ENCODE measurements at places on chromosomes 1 and 21. TPM values are rescaled to one million over a fixed set of nuclear protein-coding genes. Genes with fewer than 3 reads are reported as not detected.

DNA sequence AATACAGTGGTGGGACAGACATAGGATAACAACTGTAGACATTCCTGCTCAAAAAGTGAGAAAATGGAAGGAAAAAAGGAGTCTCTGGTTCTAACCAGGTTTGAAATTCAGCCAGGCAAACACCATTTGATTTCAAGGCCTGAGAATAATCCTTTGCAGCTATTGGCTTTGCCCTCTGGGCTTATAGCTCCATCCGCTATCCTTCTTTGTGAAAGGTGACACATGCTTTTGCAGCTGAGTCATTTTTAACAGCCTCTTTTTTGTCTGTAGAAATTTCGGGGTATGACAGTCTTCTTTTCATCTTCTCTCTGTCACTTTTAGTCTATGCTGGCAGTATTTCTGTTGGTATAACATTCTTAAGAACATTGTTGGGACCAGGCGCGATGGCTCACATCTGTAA, 16.2 kb downstream of the SDHC start:
- H3K27ac ChIP-seq, result no peak overlapping the region
- H3K27me3 ChIP-seq, result no peaks in the 10 kb centered on the region
- H3K4me3 ChIP-seq, result no peak overlapping the region
- H3K36me3 ChIP-seq, result peaks cover 73% of the 10 kb centered on the region
- no peaks in the 10 kb centered on the region for H3K4me1 ChIP-seq

DNA sequence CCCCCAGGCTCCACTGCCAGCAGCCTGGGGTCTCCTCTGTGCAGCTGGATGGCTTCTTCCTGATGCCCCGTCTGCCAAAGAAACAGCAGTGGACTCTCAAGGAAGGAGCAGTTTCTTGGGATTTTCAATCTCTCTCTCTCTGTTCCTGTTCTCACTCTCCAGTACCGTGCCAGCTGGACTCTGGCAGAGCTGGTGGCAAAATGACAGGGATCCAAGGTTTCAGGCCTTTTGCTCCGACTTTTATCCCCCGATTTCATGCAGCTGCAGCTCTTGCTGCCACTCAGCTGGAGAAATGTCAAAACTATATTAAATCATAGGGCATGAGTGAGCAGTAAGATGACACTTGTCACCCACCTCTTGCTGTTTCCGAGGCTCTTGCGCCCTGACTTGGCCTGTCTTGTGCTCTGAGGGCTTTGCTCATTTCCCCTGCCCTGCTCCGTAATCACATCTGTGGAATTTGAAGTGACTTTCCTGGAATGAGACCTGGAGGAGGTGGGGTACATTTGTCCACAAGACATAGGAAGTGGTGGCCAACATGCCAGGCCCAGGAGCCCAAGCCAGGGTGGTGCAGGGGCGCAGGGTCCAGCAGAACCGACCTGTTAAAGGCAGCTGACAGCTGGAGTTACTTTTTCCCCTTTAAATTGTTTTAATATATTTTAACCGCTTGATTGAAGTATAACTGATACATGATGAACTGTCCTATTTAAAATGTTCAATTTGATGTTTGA, 576.2 kb downstream of the PTPRU start:
- no peak overlapping the region for H3K4me3 ChIP-seq
- H3K36me3 ChIP-seq, result no peaks in the 10 kb centered on the region
- peaks cover 10% of the 10 kb centered on the region for H3K27me3 ChIP-seq
- no peak overlapping the region for H3K27ac ChIP-seq
- no peaks in the 10 kb centered on the region for H3K4me1 ChIP-seq

DNA sequence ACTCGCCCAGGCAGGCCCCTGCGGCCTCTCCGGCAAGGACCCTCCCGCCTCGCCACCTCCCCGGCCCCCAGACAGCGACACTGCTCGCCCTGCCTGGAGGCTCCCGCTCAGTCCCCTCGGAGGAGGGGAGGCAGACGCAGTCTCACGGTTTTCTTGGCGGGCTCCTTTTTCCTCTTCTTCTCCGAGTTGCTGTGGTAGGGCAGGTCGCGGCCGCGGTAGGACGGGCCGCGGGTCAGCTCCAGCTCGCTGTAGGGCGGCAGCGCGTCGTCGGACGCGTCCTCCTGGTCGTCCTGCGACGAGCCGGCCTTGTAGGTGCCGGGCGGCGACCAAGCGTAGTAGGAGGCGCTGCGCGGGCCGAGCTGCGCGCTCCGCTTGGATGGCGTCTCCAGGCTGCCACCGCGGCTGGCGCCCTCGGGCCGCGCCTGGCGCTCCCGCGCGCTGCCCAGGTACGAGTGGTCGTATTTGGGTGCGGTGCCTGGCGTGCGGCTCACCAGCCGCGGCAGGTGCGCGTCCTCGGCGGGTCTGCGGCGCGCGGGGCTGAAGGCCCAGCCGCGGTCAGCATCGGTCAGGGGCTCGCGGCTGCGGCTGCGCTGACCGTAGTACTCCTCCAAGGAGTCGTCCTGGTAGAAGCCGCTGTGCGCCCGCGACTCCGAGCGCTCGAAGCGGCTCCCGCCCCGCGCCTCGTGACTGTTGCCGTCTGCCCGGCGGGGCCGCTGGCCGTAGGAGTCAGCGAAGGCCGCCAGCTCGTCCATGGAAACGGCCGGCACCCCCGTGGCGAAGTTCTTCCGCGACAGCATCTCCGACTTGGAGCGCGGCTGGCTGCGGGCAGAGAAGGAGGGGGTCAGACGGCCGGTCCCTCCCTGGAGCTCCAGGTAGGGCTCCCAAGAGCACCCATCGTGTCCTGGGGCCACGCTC, 44.8 kb upstream of the TADA1 start:
- H3K4me3 ChIP-seq, result no peak overlapping the region
- no peak overlapping the region for H3K27ac ChIP-seq
- peaks cover 6% of the 10 kb centered on the region for H3K4me1 ChIP-seq
- peaks cover 4% of the 10 kb centered on the region for H3K27me3 ChIP-seq
- H3K36me3 ChIP-seq, result no peaks in the 10 kb centered on the region
- no peak for DNase-seq

DNA sequence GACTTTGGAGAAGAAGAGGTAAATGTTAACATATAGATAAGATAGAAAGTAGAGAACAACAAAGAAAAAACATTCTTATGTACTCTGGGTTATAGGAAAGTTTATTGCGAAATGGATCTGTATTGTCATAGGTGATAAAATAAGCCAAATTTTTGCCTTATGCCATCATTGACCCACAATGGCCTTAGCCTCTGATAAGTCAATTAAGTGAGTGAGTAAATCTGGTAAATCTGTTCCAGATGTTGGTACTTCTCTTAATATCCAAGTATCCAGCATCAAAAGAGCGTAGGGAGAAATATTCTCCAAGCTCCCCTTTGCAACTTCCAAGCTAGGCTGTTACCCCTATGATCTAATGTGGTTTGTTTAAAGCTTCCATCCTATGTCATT, 38.3 kb upstream of the CLCA4 start:
- H3K4me3 ChIP-seq, result no peak overlapping the region
- no peak for DNase-seq
- no peaks in the 10 kb centered on the region for H3K36me3 ChIP-seq
- H3K4me1 ChIP-seq, result peaks cover 1% of the 10 kb centered on the region
- H3K27me3 ChIP-seq, result no peaks in the 10 kb centered on the region

YBEY gene
- total RNA-seq, result 19.3 TPM

GRCh38 chr21:45308194-45309068, 20.7 kb upstream of the POFUT2 start:
- peaks cover 35% of the 10 kb centered on the region for H3K4me1 ChIP-seq
- no peak for DNase-seq
- no peaks in the 10 kb centered on the region for H3K27me3 ChIP-seq

TESK2 gene
- 6.7 TPM for total RNA-seq

GRCh38 chr1:203351037-203351625, at the start of gene FMOD:
FMOD (minus strand) TSS chr1:203351122; CDS start chr1:203348270, 2,852 bp downstream.
- no peaks in the 10 kb centered on the region for H3K4me1 ChIP-seq
- no peak for DNase-seq
- no peak within 1 kb of the TSS for H3K27ac ChIP-seq
- H3K27me3 ChIP-seq, result peaks cover 33% of the 10 kb centered on the region
- H3K36me3 ChIP-seq, result no peaks in the 10 kb centered on the region
- H3K4me3 ChIP-seq, result no peak within 1 kb of the TSS

SPSB1 gene
- total RNA-seq, result 6.4 TPM
